ENCODE measurements at places on chromosomes 1 and 21.

GRCh38 chr1:109931189-109931731, 20.6 kb downstream of the CSF1 start:
- DNase-seq = peak; percentile 99

DNA sequence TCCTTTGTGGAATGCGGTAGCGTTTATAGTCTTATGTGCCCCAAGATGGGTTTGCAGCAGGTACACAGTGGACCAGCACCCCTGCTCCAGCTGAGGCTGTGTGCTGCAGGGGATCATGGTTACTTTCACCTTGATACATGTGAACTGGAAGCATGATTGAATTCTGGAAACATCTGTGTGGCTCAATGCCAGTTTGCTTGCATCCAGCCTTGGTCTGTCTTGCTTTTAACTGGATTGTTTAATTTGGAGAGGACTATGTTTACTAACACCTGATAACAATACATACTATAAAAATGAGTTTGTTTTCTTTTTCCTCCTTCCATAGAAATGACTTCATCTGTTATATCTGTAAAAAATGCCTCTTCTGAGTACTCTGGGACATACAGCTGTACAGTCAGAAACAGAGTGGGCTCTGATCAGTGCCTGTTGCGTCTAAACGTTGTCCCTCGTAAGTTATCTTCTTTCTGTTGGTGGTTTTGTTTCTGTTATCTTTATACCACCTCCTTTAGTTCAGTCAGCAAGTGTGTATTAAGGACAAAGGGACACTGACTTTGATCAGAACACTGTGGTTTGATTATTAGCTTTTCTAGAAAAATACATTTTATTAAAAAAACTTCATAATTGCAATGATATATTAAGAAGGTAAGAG, 47.7 kb downstream of the CXADR start:
- DNase-seq = no peak

GRCh38 chr1:54138994-54139393, 13.8 kb downstream of the CDCP2 start:
- no peak for DNase-seq

DNA sequence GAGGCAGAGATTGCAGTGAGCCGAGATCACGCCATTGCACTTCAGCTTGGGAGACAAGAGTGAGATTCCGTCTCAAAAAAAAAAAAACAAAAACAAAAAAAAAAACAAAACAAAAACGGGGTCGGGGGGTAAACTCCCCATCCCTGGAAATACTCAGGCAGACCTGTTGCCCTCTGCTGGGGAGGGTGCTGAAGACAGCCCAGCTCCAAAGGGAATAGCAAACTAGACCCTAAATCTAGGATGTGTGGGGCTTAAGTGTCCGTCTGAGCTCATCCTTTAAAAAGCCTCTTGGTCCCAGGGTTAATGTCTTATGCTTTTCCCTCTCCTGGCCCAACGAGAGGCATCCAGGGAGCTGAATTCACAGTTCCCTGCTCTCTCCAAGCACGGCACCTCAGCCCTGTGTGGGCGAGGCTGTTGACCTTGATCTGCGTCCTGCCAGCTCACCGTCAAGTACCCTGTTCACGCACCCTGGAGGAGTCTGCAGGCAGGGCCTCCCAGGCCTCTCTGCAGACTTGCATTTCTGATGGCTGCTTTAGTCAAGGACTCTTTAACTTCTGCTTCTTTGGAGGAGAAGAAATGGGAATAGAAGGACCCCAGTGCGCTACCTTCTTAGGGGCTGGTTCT, 22.3 kb downstream of the KCND3 start:
- DNase-seq = no peak

GRCh38 chr1:15918962-15919715, 56.8 kb downstream of the ZBTB17 start:
- DNase-seq = no peak

DNA sequence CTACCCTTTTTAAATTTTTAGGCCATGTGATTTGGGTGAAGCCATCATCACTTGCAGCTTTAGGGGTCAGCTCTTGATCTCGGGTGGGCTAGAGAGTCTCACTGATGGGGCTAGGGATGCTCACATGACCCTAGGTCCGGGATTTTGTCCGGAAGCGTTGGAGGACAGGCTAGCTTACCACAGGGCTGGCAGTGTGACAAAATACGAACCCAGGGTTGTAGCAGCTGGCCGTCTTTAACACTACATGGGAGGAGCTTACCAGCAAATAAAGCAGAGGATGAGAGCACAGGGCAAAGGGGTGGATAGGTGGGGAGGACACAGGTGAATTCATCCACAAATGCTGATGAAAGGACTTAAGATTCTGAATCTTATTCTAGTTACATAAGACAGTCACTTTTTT, 21.9 kb downstream of the GPR161 start:
- DNase-seq = no peak

- DNase-seq = peak; percentile 70
Observed at GRCh38 chr1:94011709-94012595, 102.7 kb upstream of the GCLM start.

GRCh38 chr21:15966231-15966630, 236.4 kb downstream of the USP25 start:
- peak; percentile 36 for DNase-seq

- DNase-seq = no peak
Observed at GRCh38 chr1:59752556-59753414, 62.0 kb upstream of the HOOK1 start.

DNA sequence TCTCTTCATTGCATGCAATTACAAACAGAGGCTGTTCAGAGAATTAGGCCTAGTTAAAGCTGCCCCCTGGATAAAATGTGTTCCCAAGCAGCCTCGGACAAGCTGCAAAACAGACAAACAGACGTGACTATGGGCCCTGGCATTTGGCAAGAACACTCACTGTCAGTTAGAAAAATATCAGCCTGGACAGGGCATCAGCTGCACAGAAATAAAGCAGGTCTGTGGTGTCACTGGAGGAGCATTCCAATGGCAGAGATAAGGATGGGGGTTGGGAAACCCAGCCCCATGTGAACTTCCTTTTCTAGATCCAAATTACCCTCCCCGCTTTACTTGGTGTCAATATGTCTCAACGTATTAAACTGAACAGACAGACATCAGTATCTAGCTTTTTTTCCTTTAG, 177.1 kb downstream of the GPATCH2 start:
- peak; percentile 65 for DNase-seq

GRCh38 chr1:27592232-27592930, 11.6 kb downstream of the AHDC1 start:
- no peak for DNase-seq

DNA sequence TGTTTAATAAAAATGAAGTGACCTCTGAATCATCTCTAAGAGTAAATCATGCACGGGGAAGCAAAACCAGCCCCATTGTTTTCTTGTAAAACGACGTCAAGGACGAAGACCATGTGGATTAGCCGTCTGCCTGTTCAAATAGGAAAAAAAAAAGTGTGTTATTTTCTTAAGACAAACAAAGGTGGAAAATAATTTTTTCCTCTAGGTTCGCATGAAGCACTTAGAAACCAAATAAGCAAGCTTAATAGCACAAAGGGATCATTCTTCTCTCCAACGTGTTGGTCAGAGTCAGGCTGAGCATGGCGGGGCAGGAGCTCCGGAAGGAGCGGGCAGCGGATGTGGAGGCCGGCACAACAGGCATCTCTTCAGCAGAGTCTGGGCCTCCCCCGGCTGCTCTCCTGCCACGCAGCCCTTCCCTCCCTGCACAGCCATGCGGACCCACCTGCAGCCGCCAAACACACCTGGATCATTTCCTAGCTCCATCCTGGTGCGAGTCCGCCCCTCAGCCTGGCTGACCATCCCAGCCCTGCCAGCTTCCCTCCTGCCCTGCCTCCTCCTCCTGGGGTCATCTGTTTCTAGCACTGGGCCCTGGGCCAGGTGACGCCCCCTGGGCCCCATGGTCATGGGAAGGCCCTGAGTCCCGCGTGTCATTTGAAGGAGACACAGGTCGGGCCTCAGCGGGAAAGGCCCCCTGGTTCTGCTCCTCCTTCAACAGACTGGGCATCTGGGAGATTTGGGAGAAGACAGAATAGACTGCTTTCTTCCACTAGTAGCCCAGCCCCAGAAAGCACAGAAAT, 40.2 kb downstream of the MX1 start:
- DNase-seq = no peak

- DNase-seq = peak; percentile 23
Observed at GRCh38 chr1:10459184-10459583, 9.4 kb downstream of the CORT start.

DNA sequence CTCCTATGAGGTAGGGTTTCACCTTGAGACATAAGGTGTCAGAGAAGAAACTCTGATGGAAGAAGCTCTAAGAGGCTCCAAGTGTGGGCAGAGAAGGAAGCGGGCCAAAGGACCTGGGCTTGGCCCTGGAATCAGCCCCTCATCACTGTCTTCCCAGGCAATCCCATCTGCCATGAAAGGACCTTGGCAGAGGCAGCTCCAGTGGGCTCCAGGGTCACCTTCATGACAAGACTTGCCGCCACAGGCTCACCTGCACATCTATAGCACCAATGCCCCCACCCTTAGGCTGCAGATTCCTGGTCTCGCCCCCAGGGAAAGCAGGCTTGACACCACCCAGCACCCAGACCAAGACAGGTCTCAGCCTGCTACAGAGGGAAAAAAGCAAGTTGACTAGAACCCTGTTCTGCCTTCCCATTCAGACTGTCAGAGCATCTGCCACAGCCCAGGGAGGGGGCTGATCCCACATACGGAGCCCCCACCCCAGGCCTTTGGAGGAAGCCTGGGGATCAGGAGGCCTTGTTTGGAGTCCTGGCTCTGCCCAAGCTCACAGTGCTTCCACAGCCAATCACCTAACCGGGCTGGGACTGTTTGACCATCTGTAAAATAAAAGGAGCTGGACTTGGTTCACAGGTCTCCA, 490 bp upstream of the FAM110D start:
- no peak for DNase-seq

DNA sequence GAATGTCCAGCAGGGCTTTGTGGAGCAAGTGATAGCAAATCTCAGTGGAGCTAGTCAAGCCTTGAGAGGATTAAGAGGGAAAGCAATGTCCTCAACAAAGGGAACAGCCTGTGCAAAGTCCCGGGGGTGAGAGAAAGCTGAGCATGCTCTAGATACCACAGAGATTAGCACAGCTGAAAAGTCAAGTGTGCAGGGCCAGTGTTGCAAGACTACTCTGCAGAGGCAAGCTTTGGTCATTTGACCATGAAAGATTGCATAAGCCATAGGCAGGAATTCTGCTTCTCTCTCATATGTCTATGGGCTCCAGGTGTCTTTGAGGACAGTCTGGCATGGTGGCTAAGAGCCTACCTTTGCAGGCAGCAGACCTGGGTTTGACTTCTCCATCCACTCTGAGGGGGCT, 181.0 kb upstream of the JUN start:
- DNase-seq = no peak

DNA sequence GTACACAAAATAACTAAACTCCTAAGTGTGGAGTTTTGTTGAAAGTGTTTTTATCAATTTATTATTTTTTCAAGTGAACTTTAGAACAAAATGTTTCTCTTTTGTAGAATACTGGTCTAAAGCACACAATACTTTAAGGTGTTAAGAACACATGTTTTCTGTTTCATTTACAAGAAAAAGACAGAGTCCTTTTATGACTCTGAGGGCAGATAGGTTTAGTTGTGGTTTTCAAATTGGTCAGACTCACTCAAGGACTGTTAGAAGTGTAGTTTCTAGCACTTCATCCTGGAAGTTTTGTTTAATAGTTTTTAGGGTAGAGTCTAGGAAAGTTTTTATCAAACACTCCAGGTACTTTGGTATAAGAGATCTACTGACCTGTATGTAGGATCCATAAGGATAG, 376.5 kb downstream of the LRRIQ3 start:
- no peak for DNase-seq

- no peak for DNase-seq
Observed at GRCh38 chr1:198416296-198416695, 124.2 kb downstream of the ATP6V1G3 start.

DNA sequence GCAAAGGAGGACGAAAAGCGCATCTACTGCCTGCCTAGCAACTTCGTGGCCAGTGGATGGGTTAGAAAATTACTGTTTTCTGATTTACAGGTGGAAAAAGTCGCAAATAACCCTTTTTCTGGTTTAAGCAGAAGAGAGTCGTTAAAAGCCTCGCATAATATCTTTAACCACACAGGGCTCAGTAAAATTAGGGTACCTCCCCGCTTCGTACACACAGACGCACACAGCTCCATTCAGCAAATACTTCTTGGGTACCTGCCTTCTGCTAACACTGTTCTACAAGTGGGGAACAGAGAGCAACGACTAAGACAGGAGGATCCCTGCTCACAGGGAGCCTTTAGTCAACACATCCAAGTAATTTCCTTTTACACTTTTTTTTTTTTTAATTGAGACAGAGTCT, 704 bp downstream of the ALG6 start:
- no peak for DNase-seq

DNA sequence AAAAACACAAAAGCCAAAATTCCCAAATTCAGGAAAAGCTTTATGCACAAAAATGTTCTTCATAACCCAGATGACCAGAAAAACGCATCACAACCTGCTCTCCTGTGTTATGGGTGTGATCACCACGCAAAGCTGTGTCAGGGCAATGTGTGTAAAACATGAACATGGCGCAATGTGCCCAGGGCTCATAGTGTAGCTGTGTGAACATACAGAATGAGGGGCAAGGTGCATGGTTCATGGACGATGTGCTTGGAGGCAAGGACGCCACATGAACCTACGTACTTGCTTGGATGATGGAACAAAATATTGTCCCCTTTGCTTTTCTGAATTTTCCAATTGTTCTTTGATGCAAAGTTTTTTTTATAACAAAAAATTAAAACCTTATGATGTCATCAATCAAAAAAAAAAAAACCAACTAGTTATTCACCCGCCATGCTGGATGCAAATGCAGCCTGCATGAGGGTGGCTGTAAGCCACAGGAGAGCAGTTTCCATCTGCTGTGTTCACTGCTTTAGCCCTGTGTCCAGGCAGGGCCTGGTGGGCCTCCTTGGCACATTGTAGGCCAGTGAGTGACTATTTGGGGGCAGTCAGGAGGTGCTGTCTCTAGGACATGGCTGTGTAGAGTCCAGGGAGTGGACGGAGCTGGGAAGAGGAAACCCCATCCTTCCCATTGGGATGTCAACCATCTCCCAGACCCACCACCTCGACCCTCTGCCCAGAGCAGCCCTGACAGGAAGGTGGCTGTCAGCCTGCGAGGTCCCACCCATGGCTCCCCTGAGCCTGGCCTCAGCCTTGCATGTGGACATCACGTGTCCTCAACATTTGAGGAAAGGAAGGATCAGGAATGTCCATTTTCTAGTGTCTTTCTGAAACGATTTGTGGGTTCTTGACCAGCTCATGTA, 13.6 kb downstream of the KRTAP10-1 start:
- DNase-seq = no peak

DNA sequence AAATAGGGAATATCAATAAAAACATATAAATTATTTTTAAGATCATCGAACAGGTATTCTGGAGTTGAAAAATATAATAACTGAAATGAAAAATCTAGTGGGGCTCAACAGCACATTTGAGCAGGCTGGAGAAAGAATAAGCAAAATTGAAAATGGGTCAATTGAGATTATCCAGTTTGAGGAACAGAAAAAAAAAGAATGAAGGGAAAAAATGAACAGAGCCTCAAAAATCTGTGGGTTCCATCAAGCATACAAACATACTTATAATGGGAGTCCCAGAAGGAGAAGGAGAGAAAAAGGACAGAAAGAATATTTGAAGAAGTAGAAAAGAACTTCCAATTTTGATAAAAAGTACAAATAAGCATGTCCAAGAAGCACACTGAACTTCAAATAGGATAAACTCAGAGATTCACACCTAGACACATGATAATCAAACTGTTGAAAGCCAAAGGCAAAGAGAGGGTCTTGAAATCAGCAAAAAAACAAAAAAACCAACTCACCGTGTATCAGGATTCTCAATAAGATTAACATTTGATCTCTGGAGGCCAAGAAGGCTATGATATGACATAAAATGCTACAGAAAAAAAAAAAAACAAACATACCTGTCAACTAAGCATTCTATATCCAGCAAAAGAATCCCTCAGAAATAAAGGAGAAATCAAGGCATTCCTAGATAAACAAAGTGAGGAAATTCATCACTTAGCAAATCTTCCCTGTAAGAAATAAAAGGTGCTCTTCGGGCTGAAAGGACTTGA, 5.4 kb upstream of the COQ8A start:
- DNase-seq = no peak

Data from ELF-1 (cell line).